Omental fat pad (tissue), 4 donors: ENCODE measurements at places on chromosomes 4 and X. TPM values are rescaled to one million over a fixed set of nuclear protein-coding genes. Genes with fewer than 3 reads are reported as not detected.

The TAB3 gene
- 24.3 TPM for total RNA-seq

DNA sequence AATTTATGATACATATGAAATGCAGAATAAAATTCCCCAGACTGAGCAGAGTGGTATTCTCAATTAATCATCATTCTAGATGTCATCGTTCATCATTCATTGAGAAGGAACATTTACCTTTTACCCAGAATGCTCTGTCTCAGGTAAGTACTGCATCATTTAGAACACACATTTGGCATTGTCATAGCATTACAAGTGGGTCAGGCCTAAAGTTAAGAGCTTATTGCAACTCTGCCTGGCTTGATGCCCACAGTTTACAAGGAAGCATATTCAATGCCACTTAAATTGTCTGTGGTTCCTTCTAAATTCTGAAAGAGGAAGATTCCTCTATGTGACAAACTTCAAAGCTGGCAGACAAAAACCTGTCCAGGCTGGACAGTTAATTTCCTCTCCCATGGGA lies 87.3 kb downstream of the CAMK2D start:
- no peak for DNase-seq

DNA sequence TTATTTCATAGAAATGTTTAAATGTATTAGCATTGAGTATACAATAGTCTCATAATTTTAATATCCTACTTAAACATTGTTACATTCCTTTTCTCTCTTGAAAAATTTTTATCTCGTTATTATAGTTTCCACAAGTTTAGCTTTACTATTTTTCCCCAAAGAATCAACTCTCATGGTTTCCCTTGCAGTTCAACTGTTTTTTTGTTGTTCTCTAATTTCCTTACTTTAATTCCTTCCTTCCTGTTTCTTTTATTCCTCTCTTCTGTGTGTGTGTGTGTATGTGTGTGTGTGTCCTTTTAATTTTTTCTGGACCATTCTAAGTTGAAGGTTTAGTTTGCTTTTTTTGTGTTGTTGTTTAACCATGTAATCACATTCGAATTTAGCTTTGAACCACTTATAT lies 171.1 kb downstream of the GASK1B start:
- DNase-seq, result no peak

- no peak for DNase-seq
Observed at GRCh38 chr4:17124767-17125166, 226.3 kb upstream of the LDB2 start.

DNA sequence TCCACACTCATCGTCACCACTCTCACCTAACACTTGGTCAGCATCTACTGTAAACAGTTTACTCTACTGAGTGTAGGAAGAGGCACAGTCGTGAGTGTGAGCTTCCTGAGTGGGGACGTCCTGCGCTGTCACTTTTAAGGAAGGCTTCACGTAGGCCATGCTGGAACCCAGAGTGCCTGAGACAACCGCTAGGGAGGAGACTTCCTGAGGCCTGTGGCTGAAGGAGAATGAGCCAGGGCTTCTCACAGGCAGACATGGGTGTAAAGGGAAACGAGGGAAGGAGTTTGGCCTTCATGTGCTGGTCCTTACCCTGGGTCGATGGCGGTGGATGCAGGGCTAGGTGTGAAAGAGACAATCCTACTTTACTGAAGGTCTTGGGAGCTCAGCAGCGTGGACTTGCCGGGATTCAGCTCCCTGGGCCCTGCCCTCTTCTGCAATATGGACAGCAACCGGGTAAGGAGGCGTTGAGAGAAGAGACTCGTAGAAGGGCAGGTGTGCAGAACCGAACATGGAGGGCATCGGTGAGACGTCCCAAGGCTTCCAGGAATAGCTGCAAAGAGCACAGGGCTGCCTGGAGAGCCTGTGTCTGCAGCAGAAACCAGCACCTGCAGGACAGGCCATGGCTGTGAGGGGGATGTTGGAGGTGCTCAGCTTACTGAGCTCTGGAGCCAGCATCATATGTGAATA lies 48.7 kb upstream of the TLR3 start:
- no peak for DNase-seq

- DNase-seq, result no peak
Observed at GRCh38 chr4:174265916-174266315, 17.6 kb downstream of the FBXO8 start.

The TSPAN7 gene
- 61.2 TPM for total RNA-seq

The NUDT10 gene
- total RNA-seq, result 1.5 TPM

DNA sequence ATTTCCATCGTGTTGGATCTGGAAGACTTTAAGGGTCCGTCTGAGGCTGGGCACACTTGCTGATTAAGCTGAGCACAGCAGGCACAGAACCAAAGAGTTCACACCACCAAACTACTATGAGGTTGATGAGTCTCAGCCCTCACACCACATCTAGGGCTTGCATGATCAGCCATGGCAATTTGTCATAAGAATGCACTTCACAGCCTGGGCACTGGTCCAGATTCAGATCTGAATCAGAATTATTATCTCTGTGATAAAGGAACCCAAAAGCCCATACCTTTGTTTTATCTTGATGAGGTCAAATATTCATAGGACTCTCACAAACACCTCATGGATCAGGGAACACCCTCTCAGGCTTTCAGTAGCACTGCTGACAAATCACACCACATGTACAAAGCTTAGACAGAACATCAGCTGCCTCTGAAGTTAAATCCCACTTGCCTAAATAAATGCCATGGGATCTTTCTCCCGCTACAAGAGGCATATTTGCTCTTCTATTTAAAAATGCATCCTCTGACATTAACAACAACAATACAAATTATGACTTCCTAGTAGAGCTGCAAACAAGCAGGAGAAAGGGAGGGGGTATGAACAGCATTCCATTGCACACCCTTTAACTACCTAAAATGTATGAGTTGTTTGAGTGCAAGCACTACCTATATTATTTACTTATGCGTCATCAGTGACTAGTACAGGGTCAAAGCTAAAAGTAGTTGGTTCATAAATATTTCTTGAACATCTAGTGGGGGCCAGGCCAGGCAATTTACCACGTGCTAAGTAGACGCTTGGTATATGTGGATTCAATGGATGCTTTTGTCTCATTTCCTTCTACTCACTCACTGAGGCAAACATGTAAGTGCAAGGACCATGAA lies 186.3 kb upstream of the FGF13 start:
- DNase-seq, result no peak

The CXCL1 gene
- total RNA-seq, result 17.4 TPM
